Progenitor cell of endocrine pancreas (in vitro differentiated cells): ENCODE measurements at places on chromosomes 6 and 20. TPM values are rescaled to one million over a fixed set of nuclear protein-coding genes. Genes with fewer than 3 reads are reported as not detected.

SLC22A1 gene
- 2.4 and 3.0 TPM in 2 replicates for total RNA-seq

XKR7 gene
- total RNA-seq: 2.4 and 2.7 TPM in 2 replicates

FAM229B gene
- total RNA-seq: 22.1 and 27.1 TPM in 2 replicates

PRND gene
- total RNA-seq: not detected in 2 replicates

WFDC12 gene
- total RNA-seq: not detected in 2 replicates

DNAAF9 gene
- 29.5 and 29.9 TPM in 2 replicates for total RNA-seq

PNRC1 gene
- total RNA-seq: 203 and 212 TPM in 2 replicates
